ENCODE measurements at places on chromosomes 2 and 18.
A peak's percentile ranks its signal among the peaks of the same experiment; 100 is the strongest.

DNA sequence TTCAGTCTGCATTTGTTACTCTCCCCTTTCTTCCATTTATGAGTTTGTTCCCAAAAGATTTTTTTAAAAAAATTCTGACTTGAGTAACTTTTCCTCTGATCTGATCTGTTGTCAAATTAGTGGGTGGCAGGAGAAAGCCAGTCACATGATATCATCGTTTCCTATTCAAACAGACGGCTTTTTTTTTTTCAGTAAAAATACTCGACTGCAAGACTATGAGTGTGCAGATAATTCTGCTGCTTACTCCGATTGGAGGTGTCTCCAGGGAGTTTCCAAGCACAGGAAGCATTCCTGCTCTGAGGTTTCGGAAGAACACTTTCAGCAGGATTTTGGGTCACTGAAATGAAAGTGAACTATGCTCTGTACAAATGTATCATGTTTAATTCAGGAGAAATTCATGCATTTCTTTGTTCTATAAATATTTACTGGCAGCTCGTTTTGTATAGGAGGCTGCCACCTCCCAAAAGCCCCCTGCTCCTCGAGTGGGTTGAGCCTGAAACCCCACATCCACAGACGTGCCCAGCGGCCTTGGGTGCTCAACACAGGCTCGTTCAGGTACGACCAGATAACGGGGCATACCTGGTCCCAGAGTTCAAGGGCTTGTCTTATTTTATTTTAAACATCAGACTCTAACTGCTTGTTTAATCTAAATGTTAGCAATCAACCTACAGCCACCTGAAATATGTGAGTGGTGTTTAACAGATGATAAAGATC, 126.9 kb upstream of the ZNF516 start:
- DNase-seq = peak; percentile 18

DNA sequence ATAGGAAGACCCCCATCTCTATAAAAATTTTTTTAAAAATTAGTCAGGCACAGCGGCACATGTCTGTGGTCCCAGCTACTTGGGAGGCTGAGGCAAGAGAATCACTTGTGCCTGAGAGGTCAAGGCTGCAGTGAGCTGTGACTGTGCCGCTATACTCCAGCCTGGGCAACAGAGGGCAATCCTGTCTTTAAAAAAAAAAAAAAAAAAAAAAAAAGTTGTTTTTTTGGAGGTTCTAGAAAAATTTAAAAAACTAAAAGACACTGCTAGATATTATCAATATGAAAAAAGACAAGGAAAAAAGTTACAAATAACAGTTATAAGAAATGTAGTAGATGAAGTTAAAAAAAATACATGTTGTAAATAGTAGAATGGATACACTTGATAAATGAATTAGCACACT, 56.1 kb upstream of the C2orf15 start:
- DNase-seq = no peak

DNA sequence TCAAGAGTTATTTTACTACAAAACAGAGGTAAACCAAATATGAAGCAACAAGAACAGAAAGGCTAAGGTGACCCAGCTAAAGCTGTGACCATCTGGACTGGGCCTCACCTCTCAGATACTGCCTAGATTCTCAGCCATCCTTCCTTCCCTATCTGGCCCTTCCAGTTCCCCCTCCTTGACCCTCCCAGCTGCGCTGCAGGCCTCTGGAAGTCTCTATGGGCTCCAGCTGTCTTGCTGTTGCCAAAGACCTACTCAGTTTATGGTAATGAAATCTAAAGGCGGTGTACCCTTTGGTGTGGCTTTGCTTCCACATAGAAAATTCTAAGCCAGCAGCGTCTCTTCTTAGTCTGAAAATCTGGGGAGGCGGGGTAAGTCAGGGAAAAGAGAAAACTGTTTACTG, 55.7 kb downstream of the ARHGEF33 start:
- DNase-seq = no peak

- no peak for DNase-seq
Measured at GRCh38 chr2:69549421-69549820, 94.1 kb downstream of the AAK1 start.

- DNase-seq = no peak
Measured at GRCh38 chr2:38125842-38126241, 49.9 kb upstream of the CYP1B1 start.

DNA sequence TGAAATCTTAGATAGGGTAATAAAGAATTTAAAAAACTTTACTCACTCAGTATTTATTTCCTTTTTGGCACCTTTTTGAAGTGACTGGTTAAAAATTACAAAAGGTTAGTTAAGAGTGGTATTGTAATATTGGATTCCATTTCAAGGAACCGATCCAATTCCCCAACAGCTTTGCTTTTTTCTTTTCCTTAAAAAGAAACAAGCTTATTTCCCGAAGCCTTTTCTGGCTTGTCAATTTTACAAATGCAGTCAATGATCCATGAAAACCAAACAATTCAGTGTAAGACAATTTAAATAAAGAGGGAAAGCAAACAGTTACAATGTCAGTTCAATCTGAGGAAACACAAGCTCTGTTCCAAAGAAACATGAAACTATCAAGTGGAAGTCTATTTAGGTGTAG, 200.2 kb downstream of the RIT2 start:
- DNase-seq = no peak

DNA sequence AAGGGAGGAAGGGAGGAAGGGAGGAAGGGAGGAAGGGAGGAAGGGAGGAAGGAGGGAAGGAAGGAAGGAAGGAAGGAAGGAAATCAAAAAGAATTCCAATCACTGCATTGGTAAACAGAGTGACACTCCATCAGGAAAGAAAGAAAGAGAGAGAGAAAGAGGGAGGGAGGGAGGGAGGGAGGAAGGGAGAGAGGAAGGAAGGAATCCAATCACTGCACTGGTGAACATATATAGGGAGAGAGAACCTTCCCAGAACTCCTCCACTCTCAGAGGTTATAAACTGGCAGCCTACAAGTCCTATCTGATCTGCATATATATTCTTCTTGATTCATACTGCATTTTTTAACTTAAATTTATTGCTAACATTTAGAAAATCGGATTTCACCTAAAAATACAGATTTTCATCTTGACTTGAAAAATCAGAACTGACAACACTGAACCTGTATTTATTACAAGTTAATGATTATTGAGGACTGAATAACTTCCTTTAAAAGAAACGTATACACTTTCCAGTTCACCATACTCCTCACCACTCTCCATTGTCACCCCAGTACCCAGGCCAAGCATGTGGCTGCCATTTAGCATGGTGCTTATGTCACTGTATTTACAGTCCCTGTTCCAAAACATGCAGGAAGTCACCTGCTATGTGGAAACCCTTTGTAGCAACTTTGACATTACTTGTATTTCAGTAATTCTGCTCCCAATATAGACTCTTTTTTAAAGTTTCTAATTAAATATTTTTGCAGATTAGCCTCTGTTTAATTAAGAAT, 83.5 kb downstream of the ANTXR1 start:
- DNase-seq = no peak

- DNase-seq = no peak
Measured at GRCh38 chr2:128376241-128377041, 57.8 kb upstream of the HS6ST1 start.

DNA sequence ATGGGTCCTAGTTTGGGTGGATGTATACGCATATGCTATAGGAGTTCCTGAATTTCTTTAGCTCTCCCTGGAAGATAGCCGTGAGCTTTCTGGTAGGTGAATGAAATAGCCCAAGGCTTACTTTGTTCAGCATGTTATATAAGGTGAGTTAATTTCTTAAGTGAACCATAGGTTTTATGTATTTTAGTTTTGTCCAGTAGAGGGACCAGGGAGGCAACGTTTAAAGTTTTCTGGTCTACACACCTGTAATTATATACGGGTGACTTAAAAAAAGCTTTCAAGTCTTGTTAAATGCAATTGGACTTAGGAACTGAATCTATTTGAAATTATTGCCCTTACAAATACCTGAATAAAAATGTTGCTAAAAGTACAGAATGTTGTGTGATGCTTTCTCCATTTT, 402.5 kb upstream of the DDX18 start:
- DNase-seq = no peak

DNA sequence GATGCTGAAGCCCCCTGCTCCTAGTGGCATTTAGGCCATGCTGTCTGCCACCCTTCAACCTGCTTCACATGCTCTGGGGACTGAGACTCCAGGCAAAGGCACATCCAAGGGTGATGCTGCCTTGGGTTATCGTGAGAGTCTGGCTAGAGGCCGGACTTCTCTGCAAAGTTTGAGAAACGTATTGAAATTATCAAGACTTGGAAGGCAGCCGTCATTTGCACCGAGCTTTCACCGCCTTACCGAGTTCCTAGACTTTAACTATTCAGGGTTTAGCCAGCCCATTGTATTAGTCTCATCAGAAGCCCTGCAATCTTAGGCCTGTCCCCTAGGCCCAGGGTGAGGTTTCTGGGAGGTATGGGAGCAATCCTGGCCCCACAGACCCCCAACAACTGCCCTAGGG, 34.0 kb downstream of the RDH14 start:
- DNase-seq = no peak

GRCh38 chr18:48867978-48868377, 82.8 kb downstream of the SMAD7 start:
- DNase-seq = no peak

DNA sequence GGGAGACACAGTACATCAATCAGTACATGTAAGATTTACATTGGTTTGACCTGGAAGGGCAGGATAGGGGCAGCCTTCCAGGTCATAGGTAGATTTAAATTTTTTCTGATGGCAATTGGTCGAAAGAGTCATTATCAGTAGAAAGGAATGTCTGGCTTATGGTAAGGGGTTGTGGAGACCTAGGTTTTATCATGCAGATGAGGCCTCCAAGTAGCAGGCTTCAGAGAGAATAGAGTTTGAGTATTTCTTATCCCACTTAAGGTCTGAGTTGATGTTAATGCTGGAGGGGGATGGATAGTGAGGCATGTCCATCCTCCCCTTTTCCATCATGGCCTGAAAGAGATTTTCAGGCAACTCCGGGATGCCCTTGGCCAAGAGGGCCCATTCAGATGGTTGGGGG, 60.7 kb downstream of the SPTBN1 start:
- no peak for DNase-seq

DNA sequence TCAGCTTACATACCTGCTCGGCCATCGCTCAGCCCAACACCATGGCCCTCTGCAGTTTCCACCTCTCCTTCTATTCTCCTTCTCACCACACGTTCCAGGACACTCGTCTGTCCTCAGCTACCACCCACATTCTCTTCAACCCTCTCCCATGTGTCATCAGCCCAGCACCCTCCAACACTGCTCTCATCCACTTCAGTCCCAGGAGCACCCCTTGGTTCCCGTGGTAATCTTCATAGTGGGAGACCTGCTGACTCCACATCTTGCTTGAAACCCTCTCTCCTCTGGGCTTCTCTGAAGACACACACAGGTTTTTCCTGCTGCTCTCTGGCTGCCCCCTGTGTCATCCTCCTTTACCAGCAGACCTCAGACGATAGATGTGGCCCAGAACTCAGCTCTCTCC, 228.7 kb downstream of the GBX2 start:
- DNase-seq = no peak

- no peak for DNase-seq
Measured at GRCh38 chr2:157866202-157866601, 9.9 kb downstream of the ACVR1 start.

Measured in NCI-H1436 (cell line).